ENCODE measurements at places on chromosomes 11 and 22. TPM values are rescaled to one million over a fixed set of nuclear protein-coding genes. Genes with fewer than 3 reads are reported as not detected.
A peak's percentile ranks its signal among the peaks of the same experiment; 100 is the strongest.

- DNase-seq: peak; percentile 94
These were observed 75.8 kb downstream of the CD44 start for GRCh38 chr11:35214792-35215193.

The MAP6 gene
- total RNA-seq: not detected

DNA sequence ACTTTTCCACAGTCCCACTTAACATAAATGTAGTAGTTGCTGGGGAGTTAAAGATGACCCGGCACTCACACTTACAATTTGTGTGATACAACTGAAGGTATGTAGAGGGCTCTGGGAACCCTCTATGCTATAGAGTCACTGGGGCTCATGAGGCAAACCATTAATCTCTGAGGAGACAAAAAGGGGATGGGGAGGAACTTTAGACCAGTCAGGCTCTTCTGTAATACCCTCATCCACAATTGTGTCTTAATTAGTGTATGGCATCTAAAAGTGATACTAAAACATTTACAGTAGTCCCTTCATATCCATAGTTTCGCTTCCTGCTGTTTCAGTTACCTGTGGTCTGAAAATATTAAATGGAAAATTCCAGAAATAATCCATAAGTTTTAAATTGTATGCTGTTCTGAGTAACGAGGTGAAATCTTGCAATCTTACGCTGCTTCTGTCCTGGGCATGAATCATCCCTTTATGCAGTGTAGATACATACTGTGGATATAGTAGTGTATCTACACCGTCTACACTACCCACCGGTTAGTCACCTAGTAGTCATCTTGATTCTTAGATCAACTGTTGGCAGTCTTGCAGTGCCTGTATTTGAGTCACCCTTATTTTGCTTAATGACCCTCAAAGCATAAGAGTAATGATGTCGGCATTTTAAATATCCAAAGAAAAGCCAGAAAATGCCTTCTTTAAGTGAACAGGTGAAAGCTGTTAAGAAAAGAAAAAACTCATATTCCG is 12.2 kb downstream of the CBL start:
- peak; percentile 100 for DNase-seq

The LRRN4CL gene
- total RNA-seq: 0.26 TPM

DNA sequence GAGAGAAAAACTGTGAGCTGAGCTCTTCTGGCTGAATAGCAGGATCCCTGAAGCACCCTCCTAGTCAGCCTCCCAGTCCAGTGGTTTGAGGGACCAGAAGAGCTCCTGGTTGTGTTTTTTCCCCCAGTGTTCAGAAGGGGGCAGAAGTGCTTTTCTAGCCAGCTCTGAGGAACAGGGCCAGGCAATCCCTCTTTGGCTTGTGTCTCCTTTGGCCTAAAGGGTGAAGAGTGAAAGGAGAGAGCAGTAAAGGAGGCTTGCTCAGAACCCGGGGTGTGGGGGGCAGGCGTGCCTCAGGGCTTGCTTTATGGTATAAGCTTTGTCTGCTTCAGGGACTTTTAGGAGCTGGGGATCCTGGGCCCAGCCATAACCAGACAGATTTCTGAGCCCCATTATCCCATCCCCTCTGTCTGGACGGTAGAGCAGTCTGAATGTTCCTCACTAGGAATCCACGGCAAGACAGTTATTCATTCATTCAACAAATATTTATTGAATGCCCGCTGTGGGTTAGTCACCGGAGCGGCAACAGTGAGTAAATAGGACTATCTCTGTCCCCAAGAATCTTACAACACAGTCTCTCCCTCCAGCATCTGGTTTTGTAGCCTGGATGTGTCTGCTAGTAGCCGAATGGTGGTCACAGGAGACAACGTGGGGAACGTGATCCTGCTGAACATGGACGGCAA is 14.5 kb downstream of the ACP2 start:
- peak; percentile 72 for DNase-seq

The MMP12 gene
- total RNA-seq: not detected

- peak; percentile 8 for DNase-seq
These were observed 28.9 kb downstream of the THOC5 start for GRCh38 chr22:29524442-29525191.

DNA sequence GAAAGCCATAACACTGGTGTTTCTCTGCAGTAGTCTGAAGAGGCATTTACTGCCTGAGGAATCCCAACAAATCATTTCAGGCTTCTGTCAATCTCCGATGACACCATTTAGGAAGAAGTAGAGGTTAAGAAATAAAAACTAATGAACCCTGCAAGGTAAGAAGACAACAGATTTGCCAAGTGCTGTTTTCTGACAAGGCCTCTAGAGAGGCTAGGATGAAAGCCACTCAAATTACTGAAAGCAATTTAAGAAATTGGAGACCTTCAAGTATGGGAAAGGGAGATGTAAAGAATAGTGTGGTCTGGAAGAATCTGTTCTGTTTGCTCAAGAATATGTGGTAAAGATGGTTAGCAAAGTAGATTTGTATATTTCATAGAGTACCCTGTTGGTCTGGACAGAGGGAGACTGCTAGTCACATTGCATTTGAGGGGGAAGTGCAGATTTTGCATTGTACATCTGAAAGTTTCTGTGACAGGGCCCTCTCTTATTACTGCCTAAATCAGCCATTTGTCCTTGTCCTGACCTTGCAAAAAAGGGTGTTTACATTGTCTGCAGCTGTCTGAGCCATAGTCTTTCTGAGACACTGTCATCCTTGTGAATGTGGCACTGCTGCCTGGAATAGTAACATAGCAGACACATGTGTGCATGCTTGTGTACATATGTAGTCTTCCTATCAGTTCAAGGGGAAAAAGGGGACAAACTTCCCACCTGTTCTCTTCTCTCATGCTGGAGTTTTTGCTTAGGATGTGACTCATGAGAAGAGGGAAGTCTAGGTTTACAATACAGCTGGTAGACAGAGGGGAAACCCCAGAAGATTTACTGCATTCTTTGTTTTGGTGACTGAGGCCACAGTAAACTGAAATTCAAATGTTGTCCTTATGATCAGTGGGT is 640.2 kb upstream of the KIRREL3 start:
- DNase-seq: no peak

GRCh38 chr11:2804189-2804588 is 81.4 kb downstream of the CDKN1C start:
- DNase-seq: no peak

- DNase-seq: no peak
These were observed 251.2 kb downstream of the TENM4 start for GRCh38 chr11:79189601-79190000.

Data from bronchial epithelial cell (primary cell).